ENCODE measurements at places on chromosomes 5 and 9. TPM values are rescaled to one million over a fixed set of nuclear protein-coding genes. Genes with fewer than 3 reads are reported as not detected.

DNA sequence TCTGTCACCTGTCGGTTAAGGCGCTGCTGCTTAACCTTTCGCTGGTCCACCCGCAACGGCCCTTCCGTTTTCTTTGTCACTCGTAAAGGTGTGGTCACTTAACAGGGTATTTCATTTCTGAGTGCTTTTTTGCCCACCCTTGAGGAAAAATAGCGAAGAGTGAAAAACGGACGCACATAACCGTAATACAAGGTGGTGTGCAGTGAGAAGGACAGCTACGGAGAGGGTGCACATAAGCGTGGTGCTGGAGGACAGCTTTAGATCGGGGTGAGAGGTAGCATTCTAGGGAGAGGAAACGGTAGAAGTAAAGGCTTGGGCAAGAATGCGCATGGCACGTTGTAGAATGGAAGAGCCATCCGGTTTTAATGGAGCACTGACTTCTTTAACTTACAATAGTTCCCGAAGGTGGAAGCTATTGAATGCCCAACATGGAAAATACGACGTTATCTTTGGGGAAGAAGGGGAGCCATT, 761 bp downstream of the CCT5 start:
- no peak for DNase-seq

DNA sequence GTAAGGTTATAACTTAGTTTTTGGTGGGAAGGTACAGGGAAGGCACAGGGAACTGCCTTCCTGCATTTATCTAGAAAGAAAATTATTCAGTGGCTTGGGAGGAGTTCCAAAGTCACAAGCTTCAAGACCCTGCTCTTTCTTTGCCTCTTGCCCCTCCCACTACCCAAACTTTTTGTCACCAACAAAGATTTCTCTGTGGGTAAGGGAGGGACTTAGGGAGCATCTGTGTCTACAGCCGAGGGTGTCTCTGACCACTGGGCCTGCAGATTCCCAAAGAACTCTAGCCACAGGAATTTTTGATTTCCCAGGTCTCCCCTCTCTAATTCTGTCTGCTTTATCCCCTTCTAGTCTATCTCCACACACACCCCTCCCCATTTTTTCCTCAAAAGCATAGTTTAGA, 2.1 kb downstream of the ECSCR start:
- no peak for DNase-seq

GRCh38 chr5:1502046-1502736, 21.6 kb downstream of the LPCAT1 start:
- no peak for DNase-seq

DNA sequence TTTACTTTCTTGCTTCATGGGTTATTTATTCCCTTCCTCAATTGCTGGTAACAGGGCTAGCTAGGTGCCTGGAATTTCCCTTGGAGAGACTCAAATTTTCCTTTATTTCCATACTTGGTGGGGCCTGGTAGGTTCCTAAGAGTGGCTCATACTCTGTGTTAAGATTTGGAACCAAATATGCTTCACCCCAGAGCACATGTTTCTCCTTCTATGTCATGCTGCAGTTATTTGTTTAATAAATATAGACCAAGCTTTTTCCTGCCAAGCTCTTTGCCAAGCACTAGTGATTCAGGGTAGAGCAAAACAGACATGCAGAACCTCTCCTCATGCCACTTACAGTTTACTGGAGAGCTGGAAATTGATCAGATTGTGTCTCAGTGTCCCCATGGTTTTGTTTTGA, 290.3 kb upstream of the SGCD start:
- DNase-seq, result no peak

- DNase-seq, result peak; percentile 65
These were observed 22.1 kb upstream of the NDST1 start for GRCh38 chr5:150485693-150486401.

DNA sequence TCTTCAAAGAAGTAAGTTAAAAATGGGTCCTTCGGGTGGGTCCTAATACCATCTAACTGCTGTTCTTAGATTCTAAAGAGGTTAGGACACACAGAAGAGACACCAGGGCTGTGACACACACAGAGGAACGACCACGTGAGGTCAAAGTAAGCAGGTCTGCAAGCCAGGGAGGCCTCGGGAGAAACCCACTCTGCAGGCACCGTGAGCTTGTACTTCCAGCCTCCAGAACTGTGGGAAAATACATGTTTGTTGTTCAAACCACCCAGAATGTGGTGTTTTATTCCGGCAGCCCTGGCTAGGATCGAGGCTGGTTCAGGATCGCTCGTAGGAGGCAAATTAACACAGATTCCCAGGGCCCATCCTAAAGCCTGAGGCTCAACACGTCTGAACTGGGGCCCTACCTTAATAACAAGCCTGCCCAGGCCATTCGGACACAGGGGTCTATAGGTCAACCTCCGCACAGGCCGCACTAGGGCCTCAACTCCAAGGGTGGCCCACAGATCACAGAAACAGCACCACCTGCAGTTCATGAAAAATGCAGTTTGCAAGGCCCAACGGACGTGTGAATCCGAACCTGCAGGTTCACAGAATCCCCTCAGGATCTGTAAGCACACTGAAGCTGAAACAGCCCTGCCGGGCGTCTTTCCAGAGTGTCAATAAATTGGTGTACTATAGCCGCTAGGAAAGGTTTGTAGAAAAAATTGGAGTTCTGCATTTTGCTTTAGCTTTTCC, 7.1 kb downstream of the MED10 start:
- DNase-seq, result no peak

DNA sequence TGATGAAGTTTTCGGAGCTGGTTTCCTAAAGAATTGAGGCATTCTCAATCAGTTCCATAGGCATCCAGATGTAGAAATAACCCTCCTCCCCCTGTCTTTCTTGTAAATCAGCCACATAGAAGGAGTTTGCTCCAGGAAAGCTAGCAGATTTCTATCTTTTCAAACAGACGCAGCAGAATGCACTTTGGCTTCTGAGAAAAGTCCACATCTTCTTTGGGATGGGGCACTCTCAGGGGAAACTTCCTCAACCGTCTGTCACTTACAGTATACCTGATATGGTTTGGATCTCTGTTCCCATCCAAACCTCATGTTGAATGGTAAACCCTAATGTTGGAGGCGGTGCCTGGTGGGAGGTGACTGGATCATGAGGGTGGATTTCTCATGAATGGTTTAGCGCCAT, 94.1 kb downstream of the SNCAIP start:
- DNase-seq, result no peak

GRCh38 chr5:37739817-37740261, 100.0 kb downstream of the GDNF start:
- no peak for DNase-seq

DNA sequence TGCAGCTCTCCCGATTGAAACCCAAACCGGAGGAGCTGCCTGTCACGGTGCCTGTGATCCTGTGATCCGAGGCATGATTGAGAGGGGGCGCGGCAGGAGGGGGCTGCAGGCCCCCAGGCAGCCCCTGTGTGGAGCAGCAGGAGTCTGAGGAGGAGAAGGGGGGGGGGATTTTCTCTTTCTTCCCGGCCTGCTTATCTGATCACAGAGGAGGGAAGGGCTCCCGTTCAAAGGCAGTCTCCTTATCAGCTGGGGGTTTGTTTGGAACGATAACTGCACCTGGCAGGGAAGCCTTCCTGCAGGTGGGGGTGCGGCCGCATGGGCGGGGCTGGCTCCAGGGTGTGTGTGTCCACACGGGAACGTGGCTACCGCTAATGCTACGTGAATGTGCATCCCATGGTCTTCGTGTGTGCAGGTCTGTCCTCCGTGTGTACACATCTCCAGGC, 38.4 kb downstream of the LMX1B start:
- DNase-seq, result no peak

- DNase-seq, result no peak
These were observed 200.1 kb downstream of the MCTP1 start for GRCh38 chr5:95084757-95085156.

- no peak for DNase-seq
These were observed 435.1 kb downstream of the SPATA31D1 start for GRCh38 chr9:82423700-82424099.

DNA sequence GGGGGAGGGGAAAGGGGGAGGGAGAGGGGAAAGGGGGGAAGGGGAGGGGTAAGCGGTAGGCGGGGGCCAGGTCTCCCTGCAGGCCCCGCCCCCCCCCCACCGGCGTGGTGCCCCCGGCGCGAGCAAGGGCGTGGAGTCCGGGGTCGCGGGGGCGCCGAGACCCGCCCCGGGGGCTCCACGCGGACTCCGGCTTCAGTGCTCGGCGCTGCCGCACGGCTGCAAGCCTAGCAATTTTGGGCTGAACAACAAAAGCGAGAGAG, 10.8 kb downstream of the C9orf50 start:
- no peak for DNase-seq

SV2C gene
- polyA plus RNA-seq, result 0.30 TPM

CNTNAP3 gene
- polyA plus RNA-seq, result 3.7 TPM

ASTN2 gene
- polyA plus RNA-seq, result 4.4 TPM

DNLZ gene
- 6.5 TPM for polyA plus RNA-seq

ANKRD18A gene
- 2.6 TPM for polyA plus RNA-seq

PRR16 gene
- 11.5 TPM for polyA plus RNA-seq

PDE6A gene
- polyA plus RNA-seq, result 0.14 TPM

SEMA6A gene
- polyA plus RNA-seq, result 36.7 TPM

NR3C1 gene
- 73.9 TPM for polyA plus RNA-seq

GABRB2 gene
- 1.6 TPM for polyA plus RNA-seq

All from right lung (tissue), 10 donors.